T-helper 22 cell (primary cell): ENCODE measurements at places on chromosomes 5 and 9.
A peak's percentile ranks its signal among the peaks of the same experiment; 100 is the strongest.

- DNase-seq: no peak
Measured at GRCh38 chr5:82259172-82259800, 18.9 kb downstream of the RPS23 start.

DNA sequence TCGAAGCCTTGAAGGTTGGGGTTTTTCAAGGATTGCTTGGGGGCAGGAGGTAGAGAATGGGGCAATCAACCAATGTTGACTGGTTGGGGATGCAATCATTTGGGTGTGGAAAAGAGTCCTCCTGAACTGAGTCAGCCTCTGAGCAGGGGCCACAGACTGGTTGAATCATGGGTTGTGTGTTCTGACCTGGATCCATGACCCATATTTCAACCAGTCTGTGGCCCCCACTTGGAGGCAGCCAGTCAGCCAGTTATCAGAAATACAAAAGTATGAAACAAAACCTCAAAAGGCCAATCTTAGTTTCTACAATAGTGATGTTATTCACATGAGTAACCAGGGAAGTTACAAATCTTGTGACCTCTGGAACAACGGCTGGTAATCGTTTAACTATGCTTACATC, 81.4 kb upstream of the RANBP6 start:
- DNase-seq: no peak

GRCh38 chr5:170501931-170502330, 1.9 kb upstream of the KCNIP1 start:
- DNase-seq: no peak

- no peak for DNase-seq
Measured at GRCh38 chr9:114787781-114788498, 17.9 kb downstream of the TNFSF15 start.

DNA sequence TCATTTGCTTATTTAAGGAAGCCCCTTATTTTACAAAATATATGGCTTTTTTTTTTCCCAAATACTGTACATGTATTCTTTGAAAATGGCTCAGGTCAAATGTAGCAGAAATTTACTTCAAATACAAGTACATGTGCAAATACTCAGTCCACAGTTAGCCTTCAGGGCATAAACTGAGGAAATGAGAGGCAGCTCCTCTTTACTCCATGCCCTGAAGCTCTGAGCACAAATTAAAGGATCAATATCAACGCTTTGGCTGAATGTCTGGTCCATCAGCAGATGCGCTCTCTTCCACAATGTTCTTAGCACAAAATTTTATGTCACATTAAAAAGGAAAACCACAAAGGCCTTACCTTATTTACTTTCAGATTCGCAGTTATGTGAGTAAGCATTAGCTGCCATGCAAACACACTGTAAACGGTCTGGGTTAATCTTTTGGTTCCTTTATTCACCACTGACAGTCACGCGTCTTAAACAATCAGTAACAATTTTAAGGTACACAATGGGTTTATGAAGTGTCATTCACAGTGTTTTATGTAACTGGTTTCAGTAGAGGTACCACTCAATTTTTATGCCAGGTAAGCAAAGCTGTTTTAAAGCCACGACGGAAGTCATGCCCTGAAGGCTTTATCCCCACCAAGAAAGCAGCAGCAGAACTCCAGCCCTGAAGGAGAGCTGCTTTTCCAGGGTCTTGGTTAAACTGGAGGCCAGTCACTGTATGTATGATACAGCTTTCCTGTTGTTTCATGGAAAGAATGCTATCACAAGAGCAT, 103.4 kb downstream of the OTULIN start:
- DNase-seq: no peak

DNA sequence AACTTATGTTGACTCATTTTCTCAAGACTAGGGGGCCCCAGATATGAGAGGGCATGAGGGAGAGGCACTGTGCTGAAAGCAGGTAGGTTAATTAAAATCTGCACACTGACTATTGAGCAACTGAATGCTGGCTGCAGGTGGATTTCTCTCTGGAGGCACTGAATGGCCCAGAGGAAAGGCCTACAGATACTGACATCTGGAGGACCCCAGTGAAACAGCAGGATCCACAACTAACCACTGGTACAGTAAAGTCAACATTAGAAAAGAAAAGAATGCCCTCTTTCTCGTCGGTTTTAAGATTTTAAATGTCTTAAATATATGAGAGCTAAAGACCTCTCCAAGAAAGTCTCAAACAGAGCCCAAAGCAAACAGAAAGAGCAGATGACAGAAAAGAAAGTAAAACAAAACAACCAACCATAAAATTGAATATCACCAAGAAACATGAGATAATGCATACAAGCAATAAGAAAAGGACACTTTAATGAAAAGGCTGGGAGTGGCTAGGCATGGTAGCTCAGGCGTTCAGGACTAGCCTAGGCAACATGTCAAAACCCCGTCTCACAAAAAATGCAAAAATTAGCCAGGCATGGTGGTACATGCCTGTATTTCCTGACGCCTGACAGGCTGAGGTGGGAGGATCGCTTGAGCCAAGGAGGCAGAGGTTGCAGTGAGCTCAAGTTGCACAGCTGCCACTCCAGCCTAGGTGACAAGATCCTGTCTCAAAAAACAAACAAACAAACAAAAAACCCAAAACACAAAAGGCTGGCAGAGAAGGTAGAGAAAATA, 43.3 kb downstream of the PUM3 start:
- no peak for DNase-seq

GRCh38 chr5:55582256-55582655, 47.5 kb upstream of the PLPP1 start:
- DNase-seq: no peak

GRCh38 chr9:132042324-132042723, 37.3 kb downstream of the MED27 start:
- DNase-seq: no peak

DNA sequence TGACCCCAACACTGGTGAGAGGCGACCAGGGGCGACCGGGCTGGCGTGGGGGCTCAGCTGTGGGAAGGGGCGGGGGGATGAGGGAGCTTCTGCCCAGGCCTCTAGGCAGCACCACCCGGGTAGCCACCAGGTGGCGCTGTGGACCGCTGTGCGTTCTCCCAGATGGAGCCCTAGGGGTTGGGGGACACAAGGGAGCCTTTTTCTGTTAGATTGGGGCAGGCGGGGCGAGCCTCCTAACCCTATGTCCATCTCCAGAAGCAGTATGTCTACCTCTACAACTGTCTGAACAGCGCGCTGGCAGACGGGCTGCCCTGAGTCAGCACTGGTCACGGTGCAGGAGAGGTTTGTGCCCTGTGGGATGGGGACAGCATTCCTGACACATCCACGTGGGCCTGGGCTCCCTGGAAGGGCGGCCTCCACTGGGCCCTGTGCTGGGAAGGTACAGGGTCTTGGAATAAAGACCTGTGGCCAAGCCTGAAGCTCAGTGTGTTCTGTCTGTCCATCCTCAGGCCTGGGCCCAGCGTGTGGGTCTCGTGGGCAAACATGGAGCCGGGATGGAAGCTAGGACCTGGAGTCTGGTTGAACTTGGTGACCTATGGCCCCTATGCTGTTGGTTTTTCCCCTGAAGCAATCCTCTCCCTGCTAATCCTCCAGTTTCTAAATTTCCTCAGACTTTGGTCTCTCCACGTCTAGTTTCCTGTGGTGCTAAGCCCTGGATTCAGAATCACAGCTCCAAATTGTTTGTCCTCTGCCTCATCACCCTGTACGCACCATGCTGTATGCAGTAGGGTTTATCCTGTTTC, 23.1 kb upstream of the SPTLC1 start:
- DNase-seq: peak; percentile 40

DNA sequence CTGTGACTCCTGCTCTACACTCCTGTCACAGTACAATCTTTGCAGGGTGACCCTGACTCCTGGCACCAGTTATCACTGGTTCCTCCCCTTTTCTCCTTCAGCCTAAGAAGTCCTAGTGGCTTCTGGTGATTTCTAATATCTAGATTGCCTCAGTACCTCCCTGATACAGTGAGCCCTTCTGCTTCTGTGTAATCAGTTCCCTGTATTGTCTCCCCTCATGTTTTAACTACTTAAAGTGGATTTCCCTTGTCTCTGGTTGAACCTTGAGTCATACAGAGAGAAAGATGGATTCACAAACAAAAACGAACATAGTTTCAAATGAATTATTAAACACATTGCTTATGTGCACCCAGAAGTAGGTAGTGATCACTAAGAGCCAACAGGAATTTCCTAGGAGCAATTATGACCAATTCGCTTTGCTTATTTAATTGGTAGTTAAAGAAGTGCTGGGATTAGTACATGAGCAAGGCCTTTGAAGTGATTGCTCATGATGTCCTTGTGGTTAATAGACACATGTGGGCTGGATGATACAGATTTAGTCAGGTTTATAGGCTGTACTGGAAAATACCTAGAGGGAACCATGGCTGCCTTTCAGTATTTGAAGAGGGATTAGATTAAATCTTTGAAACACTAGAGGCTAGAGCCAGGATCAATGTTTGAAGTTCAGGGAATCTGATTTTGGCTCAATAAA, 145.8 kb upstream of the MEF2C start:
- no peak for DNase-seq

DNA sequence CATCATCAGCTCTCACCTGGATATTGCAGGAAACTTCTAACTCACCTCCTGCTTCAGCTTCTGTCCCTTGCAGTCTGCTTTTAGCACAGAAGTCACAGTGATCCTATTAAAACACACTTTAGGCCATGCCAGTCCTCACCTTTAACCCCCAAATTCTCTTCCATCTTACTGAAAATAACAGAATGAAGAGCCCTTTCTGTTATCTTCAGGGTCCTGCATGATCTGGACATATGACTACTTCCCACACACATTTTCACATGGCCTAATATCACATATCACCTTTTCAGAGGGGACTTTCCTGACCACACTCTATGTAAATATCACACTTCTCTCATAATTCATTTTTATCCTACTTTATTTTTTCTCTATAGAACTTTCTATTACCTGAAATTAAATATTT, 550.6 kb upstream of the CLINT1 start:
- no peak for DNase-seq

DNA sequence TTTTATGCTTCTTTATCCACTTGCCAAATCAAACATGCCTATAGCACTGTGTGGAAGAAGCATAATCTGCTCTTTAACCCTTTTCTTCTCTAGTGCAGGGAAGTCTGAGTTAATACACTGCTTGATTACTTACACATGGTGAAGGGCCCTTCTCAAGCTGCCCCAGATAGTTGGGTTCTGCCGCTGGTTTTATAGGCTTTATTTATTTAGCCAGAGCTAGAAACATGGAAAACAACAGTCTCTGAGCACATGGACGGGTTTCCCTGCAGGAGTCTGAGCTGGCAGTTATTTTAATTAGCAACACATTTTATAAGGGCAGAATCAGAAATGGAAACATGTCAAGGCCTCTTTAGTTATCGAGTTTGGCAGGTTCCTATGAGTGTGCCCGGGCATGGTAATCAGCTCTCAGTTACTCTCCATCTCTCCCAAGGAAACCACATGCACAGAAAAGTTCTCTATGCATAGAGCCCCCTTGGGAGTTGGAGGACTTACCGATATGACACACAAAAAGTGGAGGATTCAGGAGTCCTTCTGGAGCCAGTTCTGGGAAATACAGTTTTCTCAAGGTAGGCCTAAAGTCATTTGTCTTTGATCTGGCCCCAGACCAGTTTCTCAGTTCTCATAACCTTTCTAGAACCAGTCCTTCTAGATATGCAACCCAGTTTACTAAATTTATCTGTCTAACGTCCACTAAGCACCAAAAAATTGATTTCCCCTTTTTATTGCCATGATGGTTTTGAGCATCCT, 564.8 kb downstream of the ACTL7B start:
- no peak for DNase-seq

DNA sequence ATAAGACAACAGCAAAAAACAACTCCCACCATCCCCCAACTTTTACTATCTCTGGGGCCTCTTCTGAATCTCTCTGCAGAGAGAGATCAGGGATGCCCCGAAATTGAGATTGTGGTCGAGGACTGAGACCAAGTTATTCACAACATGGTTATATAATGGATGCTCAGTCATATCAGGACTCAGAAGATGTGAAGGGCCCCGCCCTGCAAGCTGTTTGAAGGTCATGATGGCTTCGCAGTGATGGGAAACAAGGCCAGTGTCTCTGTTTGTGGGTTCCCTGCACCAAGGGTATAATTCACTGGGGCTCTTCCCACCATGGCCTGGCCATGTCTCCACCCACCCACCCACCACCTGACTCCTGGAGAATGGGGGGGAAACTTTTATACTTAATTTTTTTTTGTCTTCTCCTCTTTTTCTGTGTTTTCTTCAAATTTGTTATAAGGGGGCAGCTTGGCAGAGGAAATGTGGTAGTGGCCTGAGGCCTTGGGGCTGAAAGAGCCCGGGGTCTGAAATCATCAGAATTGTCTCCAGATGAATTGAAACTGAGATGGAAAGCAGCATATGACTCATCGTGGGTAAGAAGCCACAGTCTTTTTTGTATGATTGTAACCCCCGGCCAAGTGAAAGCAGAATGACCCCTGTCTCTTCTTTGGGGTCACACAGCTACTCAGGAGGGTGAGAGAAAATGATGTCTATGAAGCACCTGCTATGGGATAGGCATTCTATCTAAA, 15.0 kb upstream of the TEX48 start:
- no peak for DNase-seq

DNA sequence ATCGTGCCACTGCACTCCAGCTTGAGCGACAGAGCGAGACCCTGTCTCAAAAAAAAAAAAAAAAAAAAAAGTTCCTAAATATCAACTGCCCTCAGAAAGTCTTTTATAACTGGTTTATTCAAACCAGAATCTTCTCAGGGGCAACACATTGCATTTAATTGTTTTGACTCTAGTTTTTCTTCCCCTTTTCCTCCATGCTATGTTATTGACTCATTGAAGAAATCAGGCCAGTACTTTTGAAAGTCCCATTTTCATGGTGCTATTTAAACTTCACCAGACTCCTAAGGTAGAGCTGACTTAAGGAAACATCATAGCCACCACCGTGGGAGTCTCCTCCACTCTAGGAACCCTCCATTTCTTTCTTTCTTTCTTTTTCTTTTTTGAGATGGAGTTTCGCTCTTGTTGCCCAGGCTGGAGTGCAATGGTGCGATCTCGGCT, 83.1 kb upstream of the IL6ST start:
- DNase-seq: no peak

DNA sequence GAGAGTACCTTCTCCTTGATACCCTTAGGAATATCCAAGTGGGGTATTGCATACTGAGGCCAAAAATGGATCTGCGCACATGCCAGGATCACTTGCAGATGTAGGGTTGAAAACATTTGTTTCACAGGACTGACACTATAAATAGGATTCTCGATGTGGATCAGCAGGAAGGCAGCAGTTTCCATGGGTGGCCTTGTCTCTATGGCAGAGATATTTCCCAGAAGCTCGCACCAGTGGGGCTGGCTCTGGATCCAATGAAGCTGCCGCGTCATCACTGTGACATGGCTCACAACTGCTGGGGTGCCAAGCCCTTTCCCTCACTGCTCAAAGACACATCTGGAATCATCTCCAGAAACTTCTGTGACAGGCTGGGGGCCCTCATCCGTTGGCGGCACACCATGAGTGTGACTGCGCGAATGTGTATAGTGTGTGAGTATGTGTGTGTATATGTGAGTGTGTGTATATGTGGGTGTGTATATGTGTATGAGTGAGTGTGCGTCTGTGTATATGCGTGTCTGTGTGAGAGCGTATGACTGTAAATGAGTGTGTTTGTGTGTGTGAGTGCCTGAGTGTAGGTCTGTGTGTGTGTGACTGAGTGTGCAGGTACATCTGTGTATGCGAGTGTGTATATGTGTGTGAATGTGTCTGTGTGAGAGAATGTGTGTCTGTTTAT, 182.5 kb downstream of the GAS1 start:
- DNase-seq: no peak
